ENCODE measurements at places on chromosomes 7 and 10. TPM values are rescaled to one million over a fixed set of nuclear protein-coding genes. Genes with fewer than 3 reads are reported as not detected.

The CEP55 gene
- 0.19 TPM for total RNA-seq

The OR9A2 gene
- not detected for total RNA-seq

The CCDC126 gene
- 11.9 TPM for total RNA-seq

The GRM3 gene
- total RNA-seq, result not detected

The PTF1A gene
- total RNA-seq, result not detected

The TCAF2 gene
- total RNA-seq, result 0.08 TPM

DNA sequence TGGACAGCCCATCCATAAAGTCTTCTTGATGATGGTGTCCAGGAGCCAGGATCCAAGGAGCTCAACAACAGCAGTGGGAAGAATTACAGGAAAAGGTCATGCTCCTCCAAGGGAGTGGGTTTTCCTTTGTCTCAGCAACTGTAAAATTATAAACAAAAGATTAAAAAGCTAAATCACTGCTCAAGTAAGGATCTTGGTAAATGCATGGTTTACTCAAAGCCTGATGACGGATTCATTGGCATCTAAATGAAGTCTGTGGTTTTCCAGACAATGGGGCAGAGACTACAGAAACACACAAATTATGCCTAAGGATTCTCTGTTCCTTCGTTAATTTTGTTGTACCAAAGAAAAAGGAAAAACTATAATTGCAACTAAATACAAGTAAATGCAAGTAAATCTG lies 36.4 kb upstream of the DLX6 start:
- DNase-seq, result no peak

- DNase-seq, result no peak
Measured at GRCh38 chr7:44631458-44632115, 25.2 kb downstream of the OGDH start.

GRCh38 chr10:49395741-49396665 lies at the start of gene DRGX:
Gene DRGX (minus strand): TSS chr10:49396089. CDS start chr10:49395440, 649 bp downstream.
- DNase-seq, result no peak

DNA sequence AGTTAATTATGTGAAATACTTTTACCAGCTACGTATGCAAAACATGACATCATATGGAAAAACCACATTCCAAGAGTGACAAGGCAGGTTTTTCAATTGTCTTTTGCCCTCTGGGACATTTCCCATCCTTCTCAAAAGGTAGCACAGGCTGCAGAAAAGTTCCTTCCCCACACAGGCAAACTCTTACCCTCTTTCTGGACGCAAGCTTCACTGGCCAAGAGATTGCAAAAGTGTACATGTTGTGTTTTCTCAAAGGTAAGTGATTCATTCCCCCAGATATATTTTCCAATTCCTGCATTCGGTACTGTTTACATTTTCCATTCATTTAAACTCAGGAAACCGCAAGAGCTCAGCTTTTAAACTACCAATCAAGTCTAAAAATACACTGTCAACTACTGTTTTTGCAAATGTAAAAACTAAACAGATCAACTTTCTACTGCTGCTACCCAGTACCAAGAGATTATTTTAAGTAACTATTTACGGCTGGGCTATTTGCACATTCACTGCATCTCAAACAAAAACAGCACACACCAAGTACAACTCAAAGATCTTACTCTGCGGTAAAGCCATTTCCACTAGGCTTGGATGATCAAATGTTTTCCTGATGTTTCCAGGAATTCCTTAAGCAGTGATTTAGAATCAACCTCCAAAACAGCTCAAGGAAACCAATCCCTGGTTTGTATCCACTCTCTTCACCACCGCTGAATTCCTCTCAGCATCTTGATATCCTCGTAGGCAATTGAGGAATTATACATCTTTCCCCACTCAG lies 233.6 kb upstream of the CCDC6 start:
- no peak for DNase-seq

- no peak for DNase-seq
Measured at GRCh38 chr7:20241194-20241910, 24.2 kb upstream of the MACC1 start.

DNA sequence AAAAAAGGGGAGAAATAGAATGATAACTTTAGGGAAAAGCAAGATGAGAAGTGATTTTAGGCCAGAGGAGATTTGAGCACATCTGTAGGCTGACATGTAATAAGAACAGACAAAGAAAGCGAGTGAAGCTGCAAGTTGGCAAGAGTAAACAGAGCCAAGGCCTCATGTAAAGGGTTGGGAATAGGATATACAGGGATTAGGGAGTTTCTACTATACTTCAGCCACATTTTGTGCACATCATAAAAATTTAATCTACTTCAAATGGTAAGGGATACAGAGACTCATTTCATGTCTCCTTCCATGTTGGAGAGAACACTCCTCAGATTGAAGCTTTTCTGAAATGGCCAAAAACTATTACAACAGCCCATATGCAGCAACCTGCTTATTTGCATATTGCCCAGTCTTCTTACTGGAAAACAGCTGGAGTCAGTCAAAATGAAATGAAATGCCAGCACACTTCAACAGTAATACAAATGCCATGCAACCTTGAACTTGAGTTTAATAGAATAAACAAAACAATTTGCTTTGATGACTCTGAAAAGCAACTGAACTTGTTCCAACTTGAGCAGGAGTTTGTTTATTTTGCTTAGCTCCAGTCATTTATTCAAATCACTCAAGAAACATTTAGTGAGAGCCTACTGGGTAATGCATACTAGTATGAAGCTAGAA lies 49.9 kb downstream of the NRCAM start:
- DNase-seq, result no peak

- no peak for DNase-seq
Measured at GRCh38 chr7:114919587-114919986, 2.3 kb upstream of the MDFIC start.

- no peak for DNase-seq
Measured at GRCh38 chr7:30800785-30801252, 29.6 kb downstream of the MINDY4 start.

- no peak for DNase-seq
Measured at GRCh38 chr10:79375321-79376077, 28.2 kb downstream of the PPIF start.

DNA sequence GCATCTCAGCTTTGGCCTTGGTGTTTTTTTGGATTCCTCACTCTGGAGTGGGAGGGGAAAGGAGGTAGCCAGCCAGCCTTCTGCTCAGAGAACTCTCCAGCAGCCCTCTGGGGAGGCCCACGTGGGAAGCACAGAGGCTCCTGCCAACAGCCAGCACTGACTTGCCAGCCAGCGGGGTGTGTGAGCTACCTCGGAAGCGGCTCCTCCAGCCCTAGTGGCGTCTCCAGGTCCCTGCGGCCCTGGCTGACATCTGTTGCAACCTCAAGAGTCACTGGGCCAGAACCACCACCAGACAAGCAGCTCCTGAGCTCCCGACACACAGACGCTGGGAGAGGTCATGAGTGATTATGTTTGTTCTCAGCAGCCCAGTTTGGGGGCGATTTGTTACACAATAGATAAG lies 180.2 kb upstream of the FZD8 start:
- peak; percentile 86 for DNase-seq

Data from heart right ventricle (tissue), 16 donors.